GM23338 (cell line): ENCODE measurements at places on chromosomes 7 and 10. TPM values are rescaled to one million over a fixed set of nuclear protein-coding genes. Genes with fewer than 3 reads are reported as not detected.

GRCh38 chr10:27716521-27716920 lies 29.1 kb downstream of the MKX start:
- DNase-seq, result no peak

GRCh38 chr10:72242675-72243074 lies 26.6 kb upstream of the ASCC1 start:
- peak; percentile 31 for DNase-seq

DNA sequence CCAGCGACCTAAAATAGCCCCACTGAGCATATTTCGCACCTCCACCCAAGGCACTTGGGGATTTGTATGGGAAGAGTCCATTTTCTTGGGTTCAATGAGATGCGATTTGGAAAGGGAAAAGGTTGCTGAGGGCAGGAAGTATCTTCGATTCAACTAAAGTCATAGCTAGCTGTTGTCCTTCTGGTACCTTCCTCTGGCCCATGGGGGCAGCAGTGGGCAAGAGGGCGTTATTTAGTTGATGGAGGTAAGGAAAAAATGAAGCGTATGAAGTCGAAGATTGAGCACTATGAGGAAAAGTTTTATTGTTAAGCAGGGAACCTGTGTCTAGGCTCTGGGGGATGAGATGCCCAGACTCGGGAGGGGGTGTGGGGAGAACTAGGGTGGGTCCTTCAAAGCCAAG lies 135.4 kb downstream of the EVX1 start:
- DNase-seq, result peak; percentile 51

Gene PDE6C
- total RNA-seq, result not detected in 2 replicates

Gene PRXL2A
- 31.8 and 40.1 TPM in 2 replicates for total RNA-seq
